ENCODE measurements at places on chromosomes 4 and X.

DNA sequence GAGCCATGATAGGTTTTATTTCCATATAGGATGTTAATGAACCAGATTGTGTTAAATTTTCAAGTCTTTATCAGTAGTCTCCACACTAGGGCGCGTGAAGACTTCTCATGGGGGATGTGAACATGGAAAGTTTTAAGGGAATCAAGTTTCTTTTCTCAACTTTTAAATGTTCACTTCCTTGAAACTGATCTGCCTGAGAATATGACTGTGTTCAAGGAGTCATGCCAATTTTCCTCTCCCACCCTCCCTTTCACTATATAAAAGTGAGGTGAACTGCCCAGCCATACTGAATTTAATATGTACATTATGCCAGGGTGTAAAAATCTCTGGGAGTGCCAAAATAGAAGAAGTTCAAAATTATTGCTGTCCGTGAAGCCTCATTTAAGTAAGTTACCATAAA lies 30.4 kb upstream of the HPGDS start:
- DNase-seq = no peak

DNA sequence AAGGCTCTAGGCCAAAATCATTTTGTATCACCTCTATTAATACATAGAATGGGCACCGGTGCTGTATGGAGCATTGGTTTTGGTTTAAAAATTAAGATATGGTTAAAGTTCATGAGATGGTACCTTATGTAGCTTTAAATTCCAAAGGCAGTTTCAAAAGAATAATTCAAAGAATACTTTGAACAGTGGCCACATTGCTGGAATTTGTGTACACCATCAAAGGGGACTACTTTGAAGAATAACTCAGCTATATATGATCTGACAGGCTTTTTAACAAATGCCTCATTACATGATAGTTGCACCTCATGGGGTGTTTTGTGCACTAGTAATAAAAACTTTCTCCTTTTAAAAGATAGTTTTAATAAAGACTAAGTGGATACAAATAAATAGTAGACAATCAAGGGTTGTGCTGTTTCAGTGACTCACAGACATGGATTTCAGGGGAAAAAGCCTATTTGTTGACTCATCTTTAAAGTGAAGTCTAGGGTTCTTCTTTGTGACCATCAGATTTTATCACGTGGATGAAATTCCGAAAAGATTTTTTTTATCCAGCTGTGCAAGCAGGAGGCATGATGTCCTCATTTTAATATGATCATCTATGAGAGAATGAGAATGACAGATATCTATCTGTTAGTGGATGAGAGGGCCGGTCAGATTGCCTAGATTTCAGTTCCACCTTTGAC lies 12.8 kb downstream of the MTM1 start:
- DNase-seq = no peak

DNA sequence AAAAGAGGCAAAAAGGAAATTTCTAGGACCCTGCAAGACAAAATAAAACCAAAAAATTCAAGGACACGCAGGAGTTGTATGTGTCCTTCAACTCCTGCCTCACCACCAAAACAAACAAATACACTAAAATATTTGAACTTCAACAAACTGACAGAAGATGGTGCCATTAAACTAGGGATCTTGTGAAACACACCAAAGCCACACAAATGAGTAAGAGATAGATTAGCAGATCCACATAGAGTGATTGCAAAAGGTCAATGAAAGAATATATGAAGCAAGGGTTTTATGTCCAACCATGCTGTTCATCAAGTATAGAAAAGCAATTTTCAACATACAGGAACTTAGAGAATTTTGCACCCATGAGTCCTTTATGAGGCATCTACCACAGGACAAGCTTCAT lies 40.1 kb upstream of the SCML1 start:
- DNase-seq = no peak

GRCh38 chr4:78002260-78002659 lies 54.9 kb upstream of the FRAS1 start:
- no peak for DNase-seq

DNA sequence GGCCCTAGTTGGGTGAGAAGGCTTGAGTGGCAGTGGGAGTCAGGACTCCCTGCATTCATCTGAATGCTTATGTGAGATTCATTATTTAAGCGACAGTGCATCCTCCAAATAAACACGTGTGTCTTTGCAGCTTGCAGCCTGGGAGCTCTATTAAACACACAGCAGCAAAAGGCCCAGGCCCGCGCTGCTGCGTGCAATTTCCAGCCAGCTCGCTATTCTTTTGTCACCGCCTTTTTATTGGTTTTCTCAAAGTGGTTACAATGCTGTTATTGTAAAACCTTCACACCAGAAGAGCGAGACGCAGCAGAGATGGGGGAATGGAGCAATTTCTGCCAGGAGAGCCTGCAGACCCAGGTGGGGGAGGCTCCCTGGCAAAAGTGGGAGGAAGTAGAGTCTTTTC lies 252.5 kb downstream of the BCOR start:
- no peak for DNase-seq

DNA sequence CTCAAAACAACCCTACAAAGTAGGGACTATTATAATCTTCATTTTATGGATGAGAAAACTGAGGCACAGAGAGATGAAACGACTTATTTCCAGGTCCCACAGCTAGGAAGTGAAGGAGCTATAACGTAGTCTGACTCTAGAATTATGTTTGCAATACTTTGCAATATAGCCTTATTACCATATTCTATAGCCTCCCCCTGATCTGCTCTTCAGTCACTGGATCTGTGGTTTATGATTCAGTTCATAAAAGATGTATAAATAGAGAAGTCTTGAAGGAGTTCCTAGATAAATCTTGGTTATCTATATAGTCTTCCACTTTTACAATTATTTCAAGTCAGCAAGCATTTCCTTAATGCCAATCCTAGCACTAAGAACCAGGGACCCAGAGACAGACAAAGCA lies 57.5 kb downstream of the OPHN1 start:
- no peak for DNase-seq

- DNase-seq = no peak
Observed at GRCh38 chrX:23749576-23749975, 6.5 kb upstream of the ACOT9 start.

DNA sequence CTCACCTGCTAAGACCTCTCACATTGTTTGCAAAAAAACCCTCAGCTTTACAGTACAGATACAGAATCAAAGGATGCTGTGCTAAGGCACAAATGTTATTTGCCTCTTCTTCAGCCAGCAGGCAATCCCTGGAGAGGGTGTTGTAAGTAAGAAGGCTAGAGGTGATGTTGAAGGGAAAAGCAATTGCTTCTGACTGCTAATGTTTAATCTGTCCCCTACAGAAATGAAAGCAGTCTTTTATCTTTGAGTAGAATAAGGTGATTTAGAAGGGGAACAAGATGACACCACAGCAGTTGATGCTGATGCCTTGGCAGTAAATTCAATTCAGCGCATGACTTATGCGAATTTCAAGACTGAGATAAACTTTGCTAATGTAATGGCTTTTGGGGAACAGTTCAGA lies 1064.8 kb upstream of the IGFBP7 start:
- no peak for DNase-seq

- DNase-seq = no peak
Observed at GRCh38 chrX:42754115-42754514, 23.8 kb downstream of the PPP1R2C start.

DNA sequence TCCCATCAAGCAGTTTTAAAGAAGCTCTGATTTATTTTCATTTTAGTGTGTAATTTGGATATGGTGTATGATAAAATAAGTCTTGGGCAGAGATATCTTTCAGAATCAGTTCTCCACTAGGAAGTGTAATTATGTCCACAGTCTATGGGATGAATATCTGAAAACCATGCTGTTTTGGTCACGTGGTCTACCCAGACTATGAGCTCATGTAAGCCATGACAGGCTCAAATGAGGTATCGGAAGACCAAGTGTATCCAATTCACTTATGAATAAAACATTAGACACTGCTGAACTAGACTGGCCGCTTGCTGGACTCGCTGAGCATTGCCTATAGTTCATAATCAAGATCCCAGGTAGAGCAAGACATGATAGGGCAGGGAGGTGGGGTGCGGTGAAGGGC lies 50.5 kb downstream of the SOD3 start:
- DNase-seq = no peak

- no peak for DNase-seq
Observed at GRCh38 chr4:87949961-87950360, 25.6 kb upstream of the SPP1 start.

DNA sequence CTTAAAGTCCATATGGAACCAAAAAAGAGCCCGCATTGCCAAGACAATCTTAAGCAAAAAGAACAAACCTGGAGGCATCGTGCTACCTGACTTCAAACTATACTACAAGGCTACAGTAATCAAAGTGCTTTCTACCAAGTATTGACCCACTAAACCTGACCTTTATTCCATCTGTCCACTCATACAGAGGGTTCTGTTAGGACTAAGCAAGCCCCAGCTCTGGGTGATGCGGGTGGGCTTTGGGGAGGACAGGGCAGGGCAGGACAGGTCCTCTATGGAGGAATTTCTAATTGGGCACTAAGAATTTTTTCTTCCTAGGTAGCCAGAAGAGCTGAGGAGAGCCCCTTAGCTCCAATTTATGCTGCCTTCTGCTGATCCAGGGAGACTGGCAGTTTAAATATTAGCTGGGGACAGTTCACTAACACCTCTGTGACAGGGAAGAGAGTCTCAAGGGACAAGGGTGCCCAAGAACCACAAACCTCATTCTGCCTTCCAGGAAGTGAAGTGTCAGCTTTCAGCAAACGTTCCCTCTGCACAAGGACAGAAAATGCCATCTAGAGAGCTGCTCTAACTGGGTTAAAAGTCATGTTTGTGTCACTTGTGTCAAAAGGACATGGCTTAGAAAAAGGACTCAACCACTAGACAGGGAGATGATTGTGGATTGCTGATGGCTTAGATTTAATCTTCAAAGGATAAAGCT lies 143.2 kb downstream of the KIT start:
- no peak for DNase-seq

DNA sequence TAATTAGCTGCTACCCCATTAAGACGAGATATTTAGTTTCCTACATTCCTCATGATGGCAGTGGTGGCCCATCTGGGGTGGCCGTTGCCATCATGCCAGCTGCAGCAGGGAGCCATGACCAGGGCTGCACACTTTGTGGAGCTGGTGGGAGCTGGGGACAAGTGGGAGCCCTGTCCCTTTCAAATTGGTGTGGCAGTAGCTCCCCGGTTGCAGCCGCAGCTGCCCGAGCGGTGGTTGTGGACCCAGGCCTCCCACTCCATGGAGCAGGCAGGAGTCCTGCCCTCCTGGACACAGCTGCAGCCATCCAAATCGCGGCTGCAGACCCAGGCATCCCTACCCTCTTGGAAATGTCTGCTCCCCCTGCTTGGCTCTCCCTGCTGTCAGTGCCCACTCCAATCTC lies 9.3 kb upstream of the SYTL5 start:
- no peak for DNase-seq

- DNase-seq = no peak
Observed at GRCh38 chr4:39036172-39036571, 4.0 kb upstream of the TMEM156 start.
